ENCODE measurements at places on chromosomes 7 and 10.

GRCh38 chr10:4141471-4141870, 356.5 kb upstream of the KLF6 start:
- no peak for DNase-seq

DNA sequence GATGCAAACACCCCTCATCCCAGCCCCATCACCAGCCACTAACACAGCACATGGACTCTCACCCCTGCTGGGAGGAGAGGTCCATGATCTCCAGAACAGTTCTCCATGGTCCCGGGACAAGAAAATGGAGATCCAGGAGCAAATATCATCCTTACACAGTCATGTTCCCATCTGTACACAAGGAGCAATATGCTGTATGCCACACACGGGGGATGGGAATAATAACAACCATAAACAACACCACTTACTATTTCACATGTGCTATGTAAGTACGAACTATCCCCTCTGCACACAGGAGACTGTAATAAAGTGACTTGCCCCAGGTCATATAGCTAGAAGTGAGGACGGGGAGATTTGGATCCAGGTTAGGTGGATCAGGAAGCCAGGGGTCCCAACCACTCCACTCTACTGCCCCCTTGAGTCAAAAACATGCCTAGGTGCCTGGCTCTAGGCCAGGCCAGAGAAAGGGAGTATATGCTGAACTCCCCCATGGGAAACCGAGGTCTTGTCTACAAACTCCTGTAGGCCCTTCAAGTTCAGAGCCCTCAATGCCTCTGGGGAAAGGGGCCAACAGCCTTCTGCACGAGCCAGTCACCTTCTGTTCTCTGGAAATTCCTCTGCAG, 34.1 kb downstream of the LRRC20 start:
- DNase-seq, result no peak

- no peak for DNase-seq
Measured at GRCh38 chr10:68526634-68527307, 552 bp downstream of the SLC25A16 start.

GRCh38 chr7:46175221-46175620, 254.1 kb upstream of the IGFBP3 start:
- no peak for DNase-seq

- no peak for DNase-seq
Measured at GRCh38 chr10:35635576-35635975, 6.5 kb downstream of the FZD8 start.

- no peak for DNase-seq
Measured at GRCh38 chr10:35889971-35890675, 248.0 kb upstream of the FZD8 start.

DNA sequence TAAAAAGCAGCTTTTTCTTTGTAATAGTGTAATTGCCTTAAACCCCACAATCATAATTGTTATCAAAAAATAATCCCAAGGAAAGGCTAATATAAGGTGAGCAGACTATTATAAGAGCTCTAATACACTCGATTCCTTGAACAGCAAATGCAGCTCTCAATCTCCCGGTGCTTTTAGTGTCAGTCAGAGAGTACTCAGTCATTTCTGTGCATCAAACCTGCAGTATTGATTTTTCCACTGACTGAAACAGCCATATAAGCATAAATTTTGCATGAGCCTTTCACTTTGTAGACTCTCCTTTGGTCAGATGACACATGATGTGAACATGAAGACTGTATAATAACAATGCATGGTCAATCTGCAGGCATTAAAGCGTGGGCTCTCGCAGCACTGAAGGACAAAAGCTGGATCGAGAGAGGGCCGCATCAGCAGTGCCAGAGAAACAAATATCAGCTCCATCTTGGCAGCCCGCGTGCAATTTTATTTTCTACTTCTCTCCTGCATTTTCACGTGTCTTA, 272.0 kb downstream of the POU6F2 start:
- DNase-seq, result no peak

DNA sequence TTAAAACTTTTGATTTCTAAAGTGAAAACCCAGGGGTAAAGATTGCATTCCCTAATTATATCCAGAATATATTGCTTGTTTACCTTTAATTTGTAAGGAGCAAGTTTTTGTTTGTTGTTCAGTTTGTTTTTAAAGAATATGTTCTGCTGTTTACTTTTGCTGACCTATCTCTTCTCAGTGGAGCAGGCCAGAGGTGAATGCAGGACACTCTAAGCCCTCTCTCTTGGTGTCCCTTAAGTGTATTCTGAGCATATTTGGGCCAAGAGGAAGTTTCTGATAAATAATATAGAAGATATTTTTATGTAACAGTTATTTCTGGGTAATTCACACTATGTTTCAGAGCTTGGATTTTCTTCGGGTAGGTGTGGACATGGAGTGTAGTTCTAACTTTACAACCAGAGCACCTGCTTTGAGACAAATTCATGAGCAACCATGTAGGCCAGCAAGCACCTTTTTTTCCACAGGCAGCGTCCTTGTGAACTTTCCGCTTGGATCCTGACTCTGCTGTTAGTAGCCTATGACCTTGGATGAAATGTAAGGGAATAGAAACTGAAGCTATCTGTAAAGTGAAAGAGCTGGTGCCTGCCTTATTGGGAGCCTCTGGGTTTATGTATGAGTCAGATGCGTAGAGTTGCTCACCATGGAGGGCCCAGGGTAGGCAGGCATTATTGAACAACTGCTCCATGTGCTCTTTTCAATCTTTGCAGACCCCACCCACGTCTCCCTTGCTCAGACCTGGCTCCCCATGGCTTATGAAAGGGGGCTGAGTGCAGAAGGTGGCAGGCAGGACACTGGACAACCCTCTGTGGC, 16.1 kb downstream of the OGDH start:
- no peak for DNase-seq

- DNase-seq, result no peak
Measured at GRCh38 chr10:97612386-97612785, 20.9 kb downstream of the MORN4 start.

- no peak for DNase-seq
Measured at GRCh38 chr10:14649739-14650138, 125.0 kb downstream of the FAM107B start.

DNA sequence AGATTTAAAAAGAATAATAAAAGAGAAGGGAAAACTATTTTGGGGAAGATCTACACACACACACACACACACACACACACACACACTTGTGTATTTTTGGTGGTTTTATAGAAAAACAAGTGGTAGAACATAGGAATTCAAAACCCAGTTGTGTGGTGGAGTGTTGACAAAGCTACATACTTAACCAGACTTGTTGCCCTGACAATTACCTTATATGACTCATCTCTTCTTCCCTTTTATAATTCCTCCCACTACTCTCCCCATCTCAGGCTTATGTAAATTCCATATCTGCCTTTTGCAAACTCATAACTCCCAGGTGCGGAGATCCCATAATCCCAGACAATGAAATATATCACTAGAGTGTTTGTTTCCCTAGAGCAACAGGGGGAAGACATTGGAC, 873.7 kb downstream of the NXPH1 start:
- no peak for DNase-seq

DNA sequence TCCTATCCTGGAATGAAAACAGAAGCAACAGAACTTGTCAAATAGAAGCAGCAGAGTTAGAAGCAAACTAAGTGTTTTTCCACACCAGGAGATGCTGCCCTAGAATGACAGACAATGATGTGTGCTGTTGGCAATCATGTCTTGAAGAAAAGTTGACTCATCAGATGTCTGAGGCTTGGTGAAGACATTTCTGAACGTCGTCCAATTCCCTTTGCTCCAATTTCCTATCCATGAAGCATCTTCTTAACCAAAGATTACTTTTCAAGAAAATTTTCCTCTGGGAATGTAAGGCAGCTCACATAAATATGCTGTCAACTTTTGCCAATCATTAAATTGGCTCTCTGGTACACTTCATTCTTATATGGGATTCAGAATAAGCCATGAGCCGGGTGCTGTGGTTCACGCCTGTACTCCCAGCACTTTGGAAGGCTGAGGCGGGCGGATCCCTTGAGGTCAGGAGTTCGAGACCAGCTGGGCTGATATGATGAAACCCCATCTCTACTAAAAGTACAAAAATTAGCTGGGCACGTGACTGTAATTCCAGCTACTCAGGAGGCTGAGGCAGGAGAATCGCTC, 34.6 kb downstream of the MALSU1 start:
- DNase-seq, result no peak

GRCh38 chr7:37709631-37710509, 26.3 kb downstream of the GPR141 start:
- DNase-seq, result no peak

- no peak for DNase-seq
Measured at GRCh38 chr7:97075928-97076327, 41.6 kb upstream of the SDHAF3 start.

DNA sequence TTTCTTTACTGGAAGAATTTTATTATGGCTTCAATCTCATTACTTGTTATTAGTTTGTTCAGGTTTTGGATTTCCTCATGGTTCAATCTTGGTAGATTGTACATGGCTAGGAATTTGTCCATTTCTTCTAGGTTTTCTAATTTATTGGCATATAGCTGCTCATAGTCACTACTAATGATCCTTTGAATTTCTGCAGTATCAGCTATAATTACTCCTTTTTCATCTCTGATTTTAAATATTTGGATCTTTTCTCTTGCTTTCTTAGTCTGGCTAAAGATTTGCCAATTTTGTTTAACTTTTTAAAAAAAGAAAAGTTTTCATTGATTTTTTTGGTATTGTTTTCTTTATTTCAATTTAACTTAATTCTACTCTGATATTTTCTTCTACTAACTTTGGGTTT, 59.2 kb downstream of the SLC13A1 start:
- DNase-seq, result no peak

- DNase-seq, result no peak
Measured at GRCh38 chr10:57785068-57785467, 482.6 kb downstream of the IPMK start.

- DNase-seq, result no peak
Measured at GRCh38 chr10:24415455-24416125, 206.7 kb downstream of the KIAA1217 start.

DNA sequence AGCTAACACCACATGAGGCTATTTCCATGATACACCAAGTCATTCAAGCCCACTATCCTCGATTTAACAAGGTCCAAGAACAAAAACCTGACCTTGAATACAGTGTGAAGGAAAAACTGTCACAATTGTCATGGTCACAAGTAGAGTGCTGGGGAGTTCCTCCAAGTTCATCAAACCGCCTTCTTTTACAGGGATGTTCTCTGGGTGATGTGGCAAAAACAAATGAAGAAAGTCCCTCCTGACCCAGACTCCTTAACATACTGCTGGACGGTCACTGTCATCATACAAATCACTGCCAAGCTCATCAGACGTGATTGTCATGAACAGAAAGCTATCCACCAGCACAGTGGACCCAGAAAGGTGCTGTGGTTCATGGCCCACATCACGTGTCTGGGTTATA, 28.9 kb downstream of the HIPK2 start:
- no peak for DNase-seq

GRCh38 chr7:68321076-68321639, 1277.1 kb upstream of the AUTS2 start:
- no peak for DNase-seq

DNA sequence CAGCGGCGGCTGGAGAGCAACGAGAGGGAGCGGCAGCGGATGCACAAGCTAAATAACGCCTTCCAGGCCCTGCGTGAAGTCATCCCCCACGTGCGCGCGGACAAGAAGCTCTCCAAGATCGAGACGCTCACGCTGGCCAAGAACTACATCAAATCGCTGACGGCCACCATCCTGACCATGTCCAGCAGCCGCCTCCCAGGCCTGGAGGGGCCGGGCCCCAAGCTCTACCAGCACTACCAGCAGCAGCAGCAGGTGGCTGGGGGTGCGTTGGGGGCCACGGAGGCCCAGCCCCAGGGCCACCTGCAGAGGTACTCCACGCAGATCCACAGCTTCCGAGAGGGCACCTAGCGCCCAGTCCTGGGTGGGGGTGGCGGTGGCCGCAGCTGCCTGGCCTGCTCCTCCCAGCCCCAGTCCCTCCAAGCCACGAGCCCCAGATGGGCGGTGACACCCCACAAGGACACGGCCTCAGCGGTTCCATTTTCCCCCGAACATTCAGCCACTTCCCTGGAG, 1.3 kb downstream of the BHLHA15 start:
- no peak for DNase-seq

DNA sequence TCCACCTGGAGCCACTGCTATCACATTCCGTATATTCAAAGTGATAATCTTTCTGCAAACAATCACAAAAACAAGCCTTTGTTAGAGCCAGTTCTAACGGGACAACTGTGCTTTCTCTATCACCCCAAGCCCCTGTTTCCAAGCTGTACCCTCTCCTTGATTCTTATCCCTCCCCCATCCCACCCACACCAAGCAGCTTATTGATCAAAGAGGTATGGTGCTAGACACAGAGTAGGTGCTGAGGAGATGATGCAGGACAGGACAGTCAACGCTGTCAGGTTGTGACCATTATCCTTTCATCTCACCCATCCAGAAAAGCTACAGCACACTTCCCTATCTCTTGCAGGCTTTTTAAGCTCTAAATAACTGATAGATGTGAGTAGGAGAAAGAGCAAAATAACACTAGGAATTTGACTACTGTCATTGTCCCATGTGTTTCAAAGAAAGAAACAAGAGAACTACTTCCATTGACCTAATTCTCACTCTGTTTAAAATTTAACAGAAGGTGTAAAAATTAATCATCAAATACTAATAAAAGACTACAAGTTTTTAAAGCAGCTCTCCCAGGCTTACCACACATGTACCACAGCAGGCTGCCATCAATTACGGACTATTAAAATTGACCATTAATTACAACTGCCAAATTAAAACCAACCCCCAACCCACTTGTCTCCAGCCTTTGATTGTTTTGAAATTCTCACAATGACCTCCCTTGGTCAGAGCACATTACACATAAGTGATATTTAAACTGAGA, 94.3 kb downstream of the ELAPOR2 start:
- DNase-seq, result no peak

DNA sequence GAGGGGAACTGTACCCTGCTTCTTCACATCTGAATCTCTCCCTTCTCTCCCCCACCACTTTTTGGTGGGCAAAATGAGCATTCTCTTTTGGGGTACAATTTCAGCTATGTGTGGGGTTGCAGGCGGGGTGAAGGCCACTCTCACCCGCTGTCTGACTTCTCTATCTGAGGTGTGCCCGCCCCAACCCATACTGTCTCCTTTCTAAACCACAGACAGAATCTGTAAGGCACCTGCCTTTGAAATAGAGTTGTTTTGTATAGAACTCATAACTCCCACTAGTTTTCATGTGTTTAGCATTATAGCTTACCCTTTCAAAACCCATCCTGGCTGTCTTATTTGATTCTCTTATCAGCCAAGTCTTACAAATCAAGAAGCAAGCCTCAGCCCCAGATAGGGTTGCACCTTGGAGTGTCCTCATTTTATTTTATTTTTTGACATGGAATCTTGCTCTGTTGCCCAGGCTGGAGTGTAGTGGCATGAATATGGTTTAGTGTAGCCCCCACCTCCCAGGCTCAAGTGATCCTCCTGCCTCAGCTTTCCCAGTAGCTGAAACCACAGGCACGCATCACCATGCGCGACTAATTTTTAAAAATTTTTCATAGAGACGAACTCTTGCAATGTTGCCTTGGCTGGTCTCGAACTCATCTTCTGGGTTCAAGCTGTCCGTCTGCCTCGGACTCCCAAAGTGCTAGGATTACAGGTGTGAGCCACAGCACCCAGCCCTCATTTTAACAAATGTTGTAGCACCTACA, 11.9 kb downstream of the TSPAN14 start:
- DNase-seq, result no peak

All from D721Med (cell line).